Activated naive CD8-positive, alpha-beta T cell treated with anti-CD3 and anti-CD28 coated beads for 36 hours (primary cell): ENCODE measurements at places on chromosomes 11 and 22. TPM values are rescaled to one million over a fixed set of nuclear protein-coding genes. Genes with fewer than 3 reads are reported as not detected.

- no peak for DNase-seq
These were observed 100.3 kb upstream of the SLC22A12 start for GRCh38 chr11:64490562-64491216.

GRCh38 chr11:85530634-85531033, 96.5 kb downstream of the DLG2 start:
- no peak for DNase-seq

DNA sequence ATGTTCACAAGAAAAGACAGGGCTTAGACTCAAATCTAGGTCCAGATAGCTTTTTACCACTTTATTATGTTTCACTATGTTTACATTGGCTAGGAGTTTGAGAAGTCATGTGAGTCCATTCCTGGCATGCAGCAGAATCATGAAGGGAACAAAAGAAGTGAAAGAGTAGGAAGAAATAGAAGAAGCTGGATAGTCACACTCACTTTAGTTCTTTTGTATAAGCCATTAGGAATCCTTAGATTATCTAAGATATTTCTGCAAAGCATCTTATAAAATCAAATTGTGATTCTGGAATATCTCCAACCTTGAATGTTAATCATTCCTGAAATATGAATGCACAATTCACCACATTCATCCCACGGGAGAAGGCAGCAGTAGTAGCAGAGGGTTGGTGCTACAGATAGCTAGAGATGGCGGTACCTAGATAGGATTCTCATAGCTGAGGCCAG, 31.9 kb downstream of the MAML2 start:
- DNase-seq: no peak

DNA sequence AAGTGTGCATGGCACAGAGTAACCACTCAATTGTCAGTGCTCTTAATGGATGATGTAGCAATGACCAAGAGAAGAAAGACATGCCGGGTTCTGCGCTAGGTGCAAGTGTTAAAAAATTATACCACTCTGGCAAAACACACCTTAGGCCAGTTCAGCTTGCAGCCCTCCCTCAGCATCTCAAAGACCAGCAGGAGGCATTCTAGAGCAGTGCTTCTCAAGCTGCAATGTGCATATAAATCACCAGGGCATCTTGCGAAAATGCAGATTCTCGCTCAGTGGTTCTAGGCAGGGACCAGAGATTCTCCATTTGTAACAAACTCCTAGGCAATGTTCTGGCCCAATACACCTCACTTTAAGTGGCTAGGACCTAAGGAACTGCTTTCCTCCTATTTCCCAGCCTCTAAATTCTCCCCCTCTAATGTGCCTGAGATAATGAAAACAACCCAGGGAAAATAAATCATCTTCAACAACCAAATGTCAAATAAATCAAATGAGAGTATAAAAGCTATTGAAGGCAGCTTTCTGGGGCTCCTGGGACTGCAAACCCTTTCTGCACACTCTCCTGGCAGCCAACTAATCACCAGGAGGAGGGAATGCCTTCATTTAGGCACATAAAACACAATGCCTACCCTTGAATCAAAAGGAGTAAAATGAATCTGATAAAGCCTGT, 337.2 kb upstream of the API5 start:
- no peak for DNase-seq

GRCh38 chr11:76935042-76935441, 74.3 kb downstream of the ACER3 start:
- no peak for DNase-seq

- DNase-seq: peak; percentile 11
These were observed 2.4 kb upstream of the TRIM68 start for GRCh38 chr11:4610258-4610935.

GRCh38 chr11:45606514-45607281, 58.7 kb downstream of the CHST1 start:
- DNase-seq: no peak

DNA sequence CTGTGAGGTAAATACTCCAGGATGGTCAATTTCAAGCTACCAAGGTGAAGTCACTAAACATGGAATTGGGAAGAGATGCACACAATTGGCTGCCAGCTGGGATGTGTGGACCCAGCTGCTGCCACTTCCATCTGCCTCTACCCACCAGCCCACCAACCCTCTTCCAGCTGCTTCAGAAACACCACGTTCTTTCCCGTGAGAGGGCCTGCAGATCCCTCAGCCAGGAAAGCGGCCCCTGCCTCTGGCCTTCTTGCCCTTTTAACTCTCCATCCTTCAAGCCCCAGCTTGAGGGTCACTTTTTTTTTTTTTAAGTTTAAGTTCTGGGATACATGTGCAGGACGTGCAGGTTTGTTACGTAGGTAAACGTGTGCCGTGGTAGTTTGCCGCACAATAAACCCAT, 20.0 kb downstream of the PRG3 start:
- DNase-seq: no peak

- DNase-seq: no peak
These were observed 33.0 kb downstream of the PPP6R2 start for GRCh38 chr22:50376085-50376651.

GRCh38 chr11:12862696-12863469, 146.2 kb upstream of the RASSF10 start:
- DNase-seq: no peak

DNA sequence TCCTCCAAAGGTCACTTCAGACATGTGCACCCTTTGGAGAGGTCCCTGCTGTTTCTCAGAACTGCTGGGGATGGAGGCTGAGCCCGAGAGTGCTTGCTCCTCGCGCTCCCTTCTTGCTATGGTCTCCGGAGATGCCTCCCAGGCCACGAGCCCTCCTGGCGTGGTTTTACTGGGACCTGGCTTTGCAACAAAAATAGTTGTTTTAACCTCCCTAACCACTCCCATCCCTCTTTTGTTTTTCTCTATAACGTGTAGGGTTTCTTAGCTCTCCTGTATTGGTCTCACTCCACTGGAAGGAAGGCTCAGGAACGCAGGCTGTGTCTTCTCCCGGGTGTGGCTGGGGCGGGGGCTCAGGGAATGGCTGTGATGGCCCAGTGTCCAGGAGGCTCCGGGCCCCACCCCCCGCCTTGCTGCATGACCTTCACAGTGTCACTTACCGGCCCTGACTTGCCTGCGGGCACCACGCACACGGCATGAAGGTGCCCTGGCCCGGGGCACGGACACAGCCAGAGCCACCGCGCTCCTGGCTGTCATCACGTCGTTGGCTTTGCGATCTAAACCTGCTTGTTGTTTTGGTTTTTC, 5.6 kb downstream of the PTDSS2 start:
- DNase-seq: no peak

DNA sequence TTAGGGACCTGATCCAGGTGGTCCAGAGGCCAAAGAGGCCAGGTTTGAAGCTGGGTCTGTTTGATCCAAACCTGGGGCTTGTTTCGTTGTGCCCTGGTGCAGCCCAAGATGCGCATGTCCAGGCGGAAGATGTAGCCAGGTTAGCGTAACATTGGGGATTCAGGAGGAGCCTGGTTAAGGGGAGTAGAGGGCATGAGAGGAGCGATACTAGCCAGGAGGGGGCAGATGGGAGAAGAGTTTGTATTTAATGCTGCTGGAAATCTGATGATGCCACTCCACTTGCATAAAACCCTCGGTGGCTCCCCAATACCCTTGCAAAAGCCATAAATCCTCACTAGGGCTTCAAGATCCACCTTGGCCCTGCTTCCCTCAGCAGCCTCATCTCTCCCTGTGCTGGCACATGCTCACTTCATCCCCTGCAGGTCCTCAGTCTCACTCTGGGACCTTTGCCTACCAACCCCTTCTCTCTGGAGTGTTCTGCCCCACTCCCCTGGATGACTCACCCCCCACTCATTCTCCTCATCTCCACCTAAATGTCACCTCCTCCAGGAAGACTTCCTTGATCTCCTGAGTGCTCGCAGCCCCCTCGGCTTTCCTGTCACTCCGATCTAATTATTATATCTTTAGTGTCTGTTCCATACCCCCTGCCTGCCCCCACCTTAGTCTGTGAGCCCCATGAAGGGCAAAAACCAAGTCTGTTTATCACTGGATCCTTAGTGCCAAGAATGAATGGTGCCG, 95.9 kb downstream of the MIAT start:
- no peak for DNase-seq

DNA sequence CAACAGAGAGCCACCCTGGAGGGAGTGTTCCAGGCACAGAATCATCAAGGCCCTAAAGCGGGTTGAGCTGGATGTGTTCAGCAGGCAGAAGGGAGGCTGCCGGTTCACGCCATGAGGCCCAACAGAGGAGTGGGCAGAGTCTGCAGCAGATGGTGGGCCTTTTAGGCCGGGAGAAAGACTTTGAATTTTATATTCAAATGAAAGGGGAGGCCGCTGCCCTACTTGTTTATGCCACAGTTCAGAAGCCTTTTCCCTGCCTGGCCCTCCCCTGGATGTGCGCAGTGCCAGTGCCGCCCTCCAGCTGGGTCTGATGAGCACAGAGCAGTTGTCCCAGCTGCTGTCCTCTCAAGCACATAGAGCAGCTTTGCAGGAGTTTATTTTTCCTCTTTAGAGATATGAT, 46.9 kb upstream of the TTC12 start:
- no peak for DNase-seq

DNA sequence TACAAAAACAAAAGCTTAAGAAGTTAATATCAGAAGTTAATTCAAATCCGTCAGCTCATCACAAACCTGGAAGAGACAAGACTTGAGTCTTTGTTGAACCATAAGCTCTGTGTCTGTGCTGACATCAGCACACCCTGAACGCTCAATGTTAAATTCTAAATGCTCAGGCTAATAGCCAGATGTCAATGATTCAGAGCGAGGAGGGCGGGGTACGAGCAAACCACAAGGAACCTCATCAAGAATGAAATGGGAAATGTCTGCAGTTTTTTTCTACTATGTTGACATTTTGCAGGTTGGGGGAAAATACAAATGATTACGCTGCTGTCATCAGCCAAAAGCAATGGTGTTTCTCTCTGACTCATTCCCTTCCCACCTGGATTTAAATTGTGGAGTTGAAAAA, 1057.2 kb downstream of the NTM start:
- DNase-seq: no peak

- DNase-seq: no peak
These were observed 31.1 kb upstream of the SERPIND1 start for GRCh38 chr22:20742764-20743163.

DNA sequence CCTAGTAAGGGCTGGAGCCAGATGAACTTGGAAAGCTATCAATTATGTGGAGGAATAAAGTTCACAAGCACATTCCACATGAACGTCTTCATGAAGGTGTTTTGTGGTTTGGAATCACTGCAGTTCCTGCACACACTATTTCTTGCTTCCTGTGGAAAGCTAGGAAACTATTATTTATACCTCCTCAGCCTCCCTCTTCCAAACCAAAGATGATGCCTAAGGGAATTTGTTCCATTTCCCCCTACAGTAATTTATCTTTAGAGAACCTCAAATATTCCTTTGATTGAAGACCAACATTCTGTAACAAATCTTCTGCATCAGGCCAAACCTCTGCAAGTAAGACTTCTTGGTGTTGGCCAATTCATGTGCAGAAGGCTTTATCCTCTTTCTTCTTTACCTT, 115.8 kb upstream of the ARHGAP20 start:
- no peak for DNase-seq

GRCh38 chr11:34819740-34820482, 96.3 kb downstream of the APIP start:
- no peak for DNase-seq

DNA sequence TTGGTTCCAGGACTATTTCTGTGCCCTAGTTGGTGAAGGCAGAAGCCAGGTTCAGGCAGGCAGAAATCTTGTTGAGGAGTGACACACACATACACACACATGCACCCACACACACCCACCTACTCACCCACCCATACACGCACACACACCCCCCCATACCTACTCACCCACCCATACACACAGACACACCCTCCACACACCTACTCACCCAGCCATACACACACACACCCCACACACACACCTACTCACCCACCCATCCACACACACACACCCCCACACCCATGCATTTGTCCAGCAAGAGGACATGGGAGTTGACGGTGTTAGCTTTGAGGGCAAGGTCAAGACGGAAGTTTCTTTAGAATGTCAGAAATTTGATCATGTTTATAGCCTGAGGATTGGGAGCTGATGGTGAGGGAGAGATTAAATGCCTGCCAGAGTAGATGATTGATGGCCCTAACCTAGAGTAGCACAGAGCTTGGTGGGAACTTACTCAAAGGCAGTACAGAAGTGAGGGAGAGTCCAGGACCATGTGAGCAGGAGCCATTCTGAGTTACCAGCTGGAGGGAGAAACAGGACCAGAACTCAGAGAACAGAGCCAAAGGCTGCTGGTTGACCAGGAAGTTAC, 68.9 kb downstream of the CYB5R2 start:
- DNase-seq: no peak

DNA sequence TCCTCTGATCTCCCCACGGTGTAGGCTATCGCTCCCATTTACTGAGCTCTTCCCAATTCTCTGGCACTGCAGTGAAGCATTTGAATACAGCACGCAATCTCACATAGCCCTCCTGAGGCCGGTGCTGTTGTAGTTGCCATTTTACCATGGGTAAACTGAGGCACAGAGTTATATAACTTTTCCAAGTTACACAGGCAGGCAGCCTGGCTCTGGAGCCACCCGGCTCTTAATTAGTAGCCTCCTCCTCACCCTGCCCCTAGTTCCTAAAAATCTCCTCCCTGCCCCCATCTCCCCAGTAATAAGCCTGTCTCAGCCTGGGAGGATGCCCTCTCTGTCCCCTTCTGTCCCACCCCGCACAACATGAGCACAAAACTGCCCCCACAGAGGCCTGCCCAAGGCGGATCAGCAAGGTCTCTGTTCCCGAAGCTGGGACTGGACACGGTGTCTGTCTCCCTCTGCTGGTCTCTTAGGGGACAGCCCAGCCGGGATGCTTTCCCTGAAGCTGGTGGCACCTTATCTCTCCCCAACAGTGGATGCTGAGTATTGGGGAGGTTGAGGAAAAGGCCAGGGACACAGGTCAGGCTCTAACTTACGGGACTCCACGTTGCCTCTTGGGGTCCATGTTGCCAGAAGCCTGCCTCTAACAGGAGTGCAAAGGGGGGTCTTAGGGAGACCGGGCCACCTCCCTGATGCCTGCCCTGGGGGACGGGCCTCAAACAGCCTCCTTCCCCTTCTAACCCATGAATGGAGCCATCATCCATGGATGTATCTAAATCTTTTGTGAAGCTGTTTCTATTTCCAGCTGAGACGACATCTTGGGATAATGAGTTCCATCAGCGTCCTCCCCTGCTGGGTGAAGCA, 9.1 kb upstream of the CLCF1 start:
- DNase-seq: peak; percentile 78

DNA sequence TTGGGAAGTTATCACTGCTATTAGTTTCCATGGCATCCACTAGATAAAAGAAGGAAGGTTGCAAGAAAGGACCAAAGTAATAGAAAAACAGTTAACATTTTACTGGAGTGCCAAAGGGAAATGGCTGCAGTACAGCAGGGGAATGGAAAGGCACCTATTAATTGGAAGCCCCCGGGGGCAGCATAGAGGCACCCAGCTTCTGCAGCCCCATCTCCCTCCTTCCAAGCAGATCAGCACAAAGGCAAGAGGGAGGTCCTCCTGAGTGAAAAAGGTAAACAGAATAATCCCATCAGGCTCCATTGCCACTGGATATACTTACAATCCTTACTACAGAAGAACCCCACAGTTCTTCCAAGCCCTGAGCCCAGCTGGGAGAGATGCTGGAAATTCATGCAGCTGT, 887.1 kb downstream of the DLG2 start:
- no peak for DNase-seq

The MMP1 gene
- not detected for total RNA-seq

The OR56A1 gene
- not detected for total RNA-seq

The PNPLA5 gene
- not detected for total RNA-seq

The HIPK3 gene
- total RNA-seq: 31.3 TPM

The MIOX gene
- not detected for total RNA-seq

The KRTAP5-9 gene
- total RNA-seq: not detected

The ALDH3B2 gene
- total RNA-seq: not detected

The ABCC8 gene
- not detected for total RNA-seq

The OR52K1 gene
- not detected for total RNA-seq

The OR51B5 gene
- total RNA-seq: not detected

The HEPHL1 gene
- not detected for total RNA-seq

The MMP13 gene
- total RNA-seq: not detected
